ENCODE measurements at places on chromosomes 12 and 14.

DNA sequence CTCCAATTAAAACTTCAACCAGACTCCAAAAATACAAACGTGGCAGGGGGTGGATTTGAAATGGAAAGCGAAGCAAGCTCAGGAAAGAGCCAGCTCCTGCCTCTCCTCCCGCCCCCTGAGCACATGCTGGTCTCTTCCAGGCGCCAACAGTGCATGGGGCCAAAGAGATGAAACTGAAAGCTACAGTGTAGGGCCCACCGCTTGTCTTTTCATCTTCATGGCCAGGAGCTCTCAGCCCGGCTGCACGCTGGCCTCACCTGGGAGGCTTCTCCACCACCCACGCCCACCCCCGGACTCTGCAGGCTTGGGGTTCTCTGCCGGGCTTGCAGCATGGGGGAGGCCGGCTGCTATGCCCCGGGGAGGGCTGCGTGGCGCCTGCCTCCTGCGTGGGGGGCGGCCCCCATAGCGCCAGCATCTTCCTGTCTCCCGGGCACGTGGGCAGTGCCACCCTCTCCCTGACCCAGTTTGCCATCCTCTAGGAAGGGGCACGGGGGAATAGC lies 2.0 kb downstream of the RIMBP2 start:
- no peak for DNase-seq

DNA sequence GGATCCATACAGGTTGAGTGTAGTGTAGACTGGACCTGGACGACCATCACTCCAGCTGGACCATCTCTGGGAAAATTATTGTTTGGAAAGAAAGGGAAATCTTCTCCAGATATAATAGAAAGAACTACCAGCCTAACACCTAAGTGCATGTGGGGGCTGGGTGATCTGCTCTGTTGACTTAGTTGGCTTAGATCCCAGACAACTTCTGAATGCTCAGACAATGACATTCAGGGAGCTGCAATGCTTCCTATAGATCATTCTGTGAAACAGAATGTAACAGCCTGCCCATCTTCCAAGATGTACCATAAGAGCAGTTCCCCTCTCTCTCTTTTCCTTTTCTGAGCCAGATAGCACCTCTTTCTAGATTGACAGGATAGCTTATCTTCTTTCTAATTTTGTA lies 572.8 kb upstream of the STXBP6 start:
- DNase-seq: no peak

DNA sequence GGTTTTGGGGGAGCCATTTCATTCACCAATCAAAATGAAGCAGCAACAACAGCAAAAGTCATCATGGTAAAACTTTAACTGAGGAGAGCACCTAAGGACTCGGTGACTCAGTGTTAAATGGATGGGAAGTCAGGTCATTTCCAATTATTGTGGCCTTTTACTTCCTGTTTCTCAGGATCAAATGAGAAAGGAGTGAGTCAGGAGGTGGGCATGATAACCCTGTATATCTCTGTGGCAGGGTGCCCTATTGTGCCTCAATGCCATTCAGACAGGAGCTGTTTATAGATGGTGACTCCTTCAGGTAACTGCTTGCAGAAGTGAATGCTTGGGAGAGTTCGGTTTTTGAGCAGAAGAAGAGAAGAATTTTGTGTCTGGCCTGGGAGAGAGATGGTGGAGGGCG lies 135.5 kb upstream of the CPM start:
- no peak for DNase-seq

- no peak for DNase-seq
These were observed 12.5 kb upstream of the IRF2BPL start for GRCh38 chr14:77040741-77041653.

GRCh38 chr12:99119449-99119848 lies 474.4 kb downstream of the APAF1 start:
- DNase-seq: no peak

GRCh38 chr12:25382311-25383106 lies 131.8 kb upstream of the KRAS start:
- DNase-seq: no peak

- no peak for DNase-seq
These were observed 103.5 kb downstream of the MED13L start for GRCh38 chr12:116174006-116174405.

DNA sequence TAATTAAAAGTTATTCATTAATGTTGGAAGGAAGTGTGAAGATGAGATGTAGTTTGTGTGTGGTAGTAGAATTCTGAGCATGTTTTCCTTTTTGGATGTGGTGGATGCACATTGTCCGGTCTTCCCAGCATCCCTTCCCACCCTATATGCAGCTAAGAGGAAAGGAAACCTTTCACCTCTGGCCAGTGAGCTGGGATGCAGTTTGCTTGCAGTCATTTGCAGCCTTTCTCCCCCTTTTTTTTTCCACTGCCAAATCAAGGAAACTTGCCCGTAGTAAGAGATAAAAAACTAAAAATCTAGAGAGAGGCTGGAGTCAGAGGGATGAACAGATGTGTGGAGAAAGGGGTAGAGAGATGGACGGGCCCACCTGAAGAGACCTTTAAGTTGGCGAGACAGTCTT lies 72.5 kb upstream of the SLC38A2 start:
- DNase-seq: no peak

DNA sequence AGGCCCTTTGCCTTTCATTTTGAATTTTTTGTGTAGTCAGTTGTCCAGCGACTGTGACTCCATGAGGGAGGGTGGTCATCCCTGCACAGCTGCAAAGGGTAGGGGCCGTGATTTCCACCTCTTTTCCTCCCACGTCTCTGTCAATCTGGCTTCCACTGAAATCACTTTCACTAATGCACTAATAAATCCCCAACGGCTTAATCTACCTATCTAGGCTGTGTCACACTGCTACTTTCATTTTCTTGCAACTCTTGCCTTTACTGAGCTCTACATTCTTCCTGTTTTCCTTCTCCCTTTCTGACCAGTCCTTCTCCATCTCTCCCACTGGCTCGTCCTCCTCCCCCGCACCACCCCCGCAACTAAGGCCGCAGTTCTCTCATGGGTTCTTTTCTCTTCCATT lies 212.3 kb upstream of the FOXN3 start:
- no peak for DNase-seq

GRCh38 chr12:66024949-66025348 lies 105.6 kb downstream of the LLPH start:
- DNase-seq: no peak

DNA sequence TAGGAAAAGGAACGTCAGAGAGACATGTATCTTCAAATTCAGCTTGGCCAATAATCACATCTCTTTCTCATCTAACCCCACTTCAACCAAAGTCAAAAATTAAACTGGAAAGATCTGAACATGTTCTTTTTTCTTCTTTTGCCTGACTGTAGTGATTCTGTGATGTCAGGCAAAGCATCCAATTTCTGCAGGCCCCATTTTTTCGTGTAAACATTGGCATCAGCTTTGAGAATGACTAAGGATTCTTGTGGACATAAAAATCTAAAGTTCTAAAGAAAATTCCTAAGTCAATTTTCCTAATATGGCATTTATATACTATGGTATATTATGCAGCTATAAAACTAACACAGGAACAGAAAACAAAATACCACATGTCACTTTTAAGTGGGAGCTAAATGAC lies 89.1 kb downstream of the STXBP6 start:
- DNase-seq: no peak
